ENCODE measurements at places on chromosomes 12 and 14.

GRCh38 chr12:113226696-113227568 is 5.7 kb downstream of the TPCN1 start:
- no peak for DNase-seq

- DNase-seq: no peak
Measured at GRCh38 chr14:82070040-82070439, 536.4 kb upstream of the SEL1L start.

DNA sequence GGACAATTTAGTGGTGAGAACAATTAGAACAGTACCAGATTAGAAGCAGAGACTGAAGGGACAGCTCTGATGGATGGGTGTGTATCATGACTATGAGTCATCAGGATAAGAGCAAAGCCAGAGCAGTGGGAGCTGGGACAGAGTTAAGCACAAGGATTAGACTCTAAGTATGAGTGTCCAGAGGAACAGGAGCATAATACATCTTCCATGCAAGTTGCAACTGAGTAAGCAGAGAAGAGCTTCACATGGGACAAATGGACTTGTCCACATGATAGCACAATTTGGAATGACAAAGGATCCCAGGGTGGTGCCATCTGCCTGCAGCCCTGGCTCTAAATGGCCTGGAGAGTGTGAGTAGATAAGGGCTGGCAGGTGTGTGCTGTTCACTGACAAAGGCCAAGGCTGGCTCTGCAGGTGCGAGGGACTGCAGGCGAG is 226.4 kb upstream of the CAND1 start:
- peak; percentile 77 for DNase-seq

DNA sequence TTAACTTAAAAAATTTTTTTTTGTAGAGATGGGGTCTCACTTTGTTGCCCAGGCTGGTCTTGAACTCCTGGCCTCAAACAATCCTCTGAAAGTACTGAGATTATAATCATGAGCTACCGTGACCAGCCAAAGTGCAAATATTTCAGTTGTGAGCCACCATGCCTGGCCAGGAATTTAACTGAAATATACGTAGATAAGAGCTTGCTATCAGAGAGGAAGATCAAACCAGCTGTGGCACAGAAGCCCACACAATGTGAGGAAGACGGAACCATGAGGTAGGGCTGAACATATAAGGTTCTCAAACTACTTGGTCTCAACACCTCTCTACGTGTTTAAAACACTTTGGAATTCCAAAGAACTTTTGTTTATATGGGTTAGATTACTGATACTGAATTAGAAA is 29.1 kb downstream of the ATG14 start:
- no peak for DNase-seq

- no peak for DNase-seq
Measured at GRCh38 chr12:54991161-54991990, 6.8 kb upstream of the TESPA1 start.

DNA sequence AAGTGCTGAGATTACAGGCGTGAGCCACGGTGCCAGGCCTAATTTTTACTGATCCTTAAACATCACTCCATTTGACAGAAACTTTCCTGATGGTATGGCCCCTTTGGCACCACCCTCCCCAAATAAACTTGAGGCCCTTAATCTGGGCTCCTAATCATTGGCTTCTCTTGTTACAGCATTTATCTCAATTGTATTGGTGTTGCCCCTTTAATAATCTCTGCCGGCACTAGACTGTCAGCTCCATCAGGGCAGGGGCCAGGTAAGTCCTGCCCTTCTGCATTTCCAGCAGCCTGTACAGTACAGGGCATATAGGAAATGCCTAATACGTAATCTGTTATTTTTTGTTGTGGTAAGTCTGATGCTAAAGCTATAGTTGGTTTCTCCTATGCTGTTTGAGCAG is 1.2 kb upstream of the IFT81 start:
- no peak for DNase-seq

GRCh38 chr14:99192028-99192621 is 79.9 kb downstream of the BCL11B start:
- DNase-seq: peak; percentile 53

- no peak for DNase-seq
Measured at GRCh38 chr12:103279444-103279843, 216.3 kb downstream of the C12orf42 start.

DNA sequence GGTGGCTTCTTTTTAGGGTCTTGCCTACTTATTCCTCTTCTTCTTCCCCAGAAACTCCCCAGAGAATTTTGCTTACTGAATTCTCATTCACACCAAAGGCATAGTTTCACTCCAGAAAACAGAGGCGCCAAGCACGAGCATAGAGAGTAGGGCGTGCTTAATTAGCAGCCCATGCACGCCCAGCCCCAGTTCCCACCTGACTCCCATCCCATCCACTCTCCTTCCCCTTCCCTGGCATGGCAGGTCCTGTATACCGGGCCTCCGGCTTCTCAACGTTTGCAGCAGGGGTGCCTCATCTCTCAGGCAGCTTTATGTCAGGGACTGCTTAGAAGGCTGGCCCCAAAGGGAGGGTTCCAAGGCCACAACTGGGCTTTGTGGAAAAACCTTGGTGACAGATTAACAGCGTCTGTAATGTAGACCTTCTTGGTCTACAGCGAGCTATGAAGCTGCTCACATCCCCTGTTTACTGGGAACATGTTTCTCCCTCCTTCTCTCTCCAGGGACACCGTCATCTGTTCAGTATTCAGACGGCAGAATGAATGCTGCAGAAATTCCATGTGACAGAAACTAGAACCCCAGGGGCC is 62.7 kb downstream of the ACTN1 start:
- DNase-seq: no peak

Data from NCI-H1092 (cell line).